ENCODE measurements at places on chromosomes 6 and 20.

DNA sequence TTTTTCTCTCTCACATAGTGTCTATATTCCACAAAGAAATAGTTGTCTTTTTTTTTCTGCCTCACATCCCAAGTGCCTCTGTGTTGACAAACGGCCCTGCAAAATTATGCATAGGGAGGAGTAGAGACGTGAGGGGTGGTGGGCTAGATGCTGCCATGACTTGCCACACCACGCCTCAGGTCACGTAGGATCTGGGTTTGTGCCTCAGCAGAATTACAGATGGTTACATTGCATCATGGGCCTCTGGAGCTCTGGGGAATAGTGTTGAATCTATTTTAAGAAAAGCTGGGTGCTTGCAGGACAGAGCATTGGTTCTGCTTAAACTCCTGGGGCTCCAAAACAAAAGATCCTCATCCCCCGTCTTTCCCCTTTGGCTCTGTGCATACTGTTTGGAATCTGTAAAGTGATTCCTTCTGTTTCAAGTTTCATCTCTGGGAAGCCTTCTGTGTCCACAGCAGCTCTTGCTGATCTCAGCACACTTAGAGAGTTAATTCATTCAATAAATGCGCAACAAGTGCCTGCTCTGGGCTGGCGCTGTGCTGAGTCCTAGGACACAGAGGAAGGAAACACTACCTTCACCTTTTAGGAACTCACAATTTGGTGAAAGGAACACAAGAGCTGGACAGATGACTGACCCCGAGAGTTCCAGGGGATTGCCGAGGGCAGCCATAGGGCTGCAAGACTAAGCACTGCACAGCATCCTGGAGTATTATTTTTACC lies 2.4 kb downstream of the FANCE start:
- DNase-seq = no peak

GRCh38 chr6:22807818-22808217 lies 238.5 kb downstream of the HDGFL1 start:
- no peak for DNase-seq

GRCh38 chr20:37231947-37232630 lies 29.5 kb downstream of the GHRH start:
- DNase-seq = no peak

DNA sequence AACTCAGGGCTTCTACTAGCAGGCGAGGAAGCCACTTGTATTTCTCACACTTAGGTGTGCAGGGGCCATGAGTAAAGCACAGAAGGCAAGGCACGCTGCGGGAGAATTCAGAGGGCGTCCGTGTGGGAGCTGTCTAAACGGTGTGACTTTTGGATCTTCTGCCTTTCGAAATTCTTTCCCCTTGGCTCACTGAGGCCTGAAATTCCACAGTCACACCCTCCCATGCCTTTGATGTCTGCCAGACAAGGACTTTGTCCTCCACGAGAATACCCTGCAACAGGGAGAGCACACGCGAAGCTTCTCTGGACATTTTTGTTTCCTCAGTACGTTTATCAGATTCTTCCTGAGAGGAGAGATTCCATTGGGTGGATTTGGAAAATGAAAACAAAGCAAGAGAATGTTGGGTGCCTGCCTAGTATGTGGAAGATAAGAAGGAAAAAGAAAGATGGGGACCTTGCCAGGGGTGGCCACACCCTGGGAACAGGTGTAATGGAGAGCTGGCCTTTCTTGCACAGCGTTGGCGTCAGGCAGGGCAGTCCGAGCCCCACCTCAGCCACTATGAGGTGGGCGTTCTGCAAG lies 235.7 kb downstream of the MYLK4 start:
- DNase-seq = no peak

GRCh38 chr6:67639161-67639560 lies 995.9 kb upstream of the ADGRB3 start:
- no peak for DNase-seq

GRCh38 chr20:58145506-58146080 lies 82.9 kb downstream of the ANKRD60 start:
- no peak for DNase-seq

GRCh38 chr6:103862297-103862696 lies 997.4 kb downstream of the HACE1 start:
- DNase-seq = no peak

- peak; percentile 71 for DNase-seq
Observed at GRCh38 chr6:130674604-130675003, 152.6 kb upstream of the SMLR1 start.

- DNase-seq = no peak
Observed at GRCh38 chr6:26380256-26380655, 2.7 kb upstream of the BTN2A2 start.

DNA sequence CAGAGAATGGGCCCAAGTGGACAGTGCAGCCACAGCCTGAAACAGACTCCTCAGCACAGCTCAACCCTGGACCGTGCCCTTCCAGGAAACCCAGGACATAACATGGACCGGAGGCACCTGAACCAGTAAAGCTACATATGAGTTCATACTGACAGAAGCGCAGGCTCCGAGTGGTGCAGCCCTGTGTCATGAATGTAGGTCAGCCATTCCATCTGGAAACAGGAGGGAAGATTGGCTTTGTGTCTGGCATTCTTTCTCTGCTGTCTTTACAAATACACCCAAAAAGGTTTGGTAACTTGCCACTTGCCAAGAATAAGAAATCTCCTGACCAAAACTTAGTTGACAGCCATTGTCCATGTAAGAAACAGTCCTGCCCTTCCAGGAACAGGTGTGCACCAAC lies 366.6 kb downstream of the RNGTT start:
- DNase-seq = no peak

GRCh38 chr20:31705598-31706597 lies 16.8 kb downstream of the BCL2L1 start:
- DNase-seq = no peak

DNA sequence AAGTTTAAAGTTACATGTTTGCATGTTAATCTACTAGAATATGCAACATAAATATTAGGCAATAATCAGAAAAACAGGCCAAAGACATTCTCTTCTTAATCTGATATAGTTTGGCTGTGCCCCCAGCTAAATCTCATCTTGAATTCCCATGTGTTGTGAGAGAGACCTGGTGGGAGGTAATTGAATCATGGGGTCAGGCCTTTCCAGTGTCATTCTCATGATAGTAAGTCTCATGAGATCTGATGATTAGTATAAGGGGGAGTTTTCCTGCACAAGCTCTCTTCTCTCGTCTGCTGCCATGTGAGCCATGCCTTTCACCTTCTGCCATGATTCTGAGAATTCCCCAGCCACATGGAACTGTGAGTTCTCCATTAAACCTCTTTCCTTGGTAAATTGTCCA lies 1241.7 kb upstream of the ADGRB3 start:
- no peak for DNase-seq

DNA sequence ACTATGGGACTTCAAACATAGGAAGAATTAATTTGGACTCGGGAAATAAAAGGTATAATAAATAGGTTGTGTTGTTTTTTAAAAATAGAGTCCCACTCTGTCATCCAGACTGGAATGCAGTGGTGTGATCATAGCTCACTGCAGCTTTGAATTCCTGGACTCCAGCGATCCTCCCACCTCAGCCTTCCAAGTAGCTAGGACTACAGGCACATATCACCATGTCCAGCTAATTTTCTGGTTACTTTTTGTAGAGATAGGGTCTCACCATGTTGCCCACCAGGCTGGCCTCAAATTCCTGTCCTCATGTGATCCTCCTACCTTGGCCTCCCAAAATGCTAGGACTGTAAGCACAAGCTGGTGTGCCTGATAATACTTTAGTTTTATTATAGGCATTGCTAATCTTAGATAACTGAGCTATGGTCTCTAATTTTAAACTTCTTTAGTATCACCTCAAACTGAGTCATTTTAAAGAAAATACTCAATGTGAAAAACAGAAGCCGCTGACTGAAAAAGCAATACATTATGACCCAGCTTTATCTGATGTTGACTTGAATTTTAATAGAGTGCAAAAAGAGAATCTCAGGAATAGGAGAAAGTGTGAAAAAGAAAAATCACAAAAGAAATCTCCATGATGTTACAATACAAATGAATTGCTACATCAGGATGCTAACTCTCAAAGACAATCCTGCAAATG lies 251.0 kb downstream of the RNGTT start:
- DNase-seq = no peak

DNA sequence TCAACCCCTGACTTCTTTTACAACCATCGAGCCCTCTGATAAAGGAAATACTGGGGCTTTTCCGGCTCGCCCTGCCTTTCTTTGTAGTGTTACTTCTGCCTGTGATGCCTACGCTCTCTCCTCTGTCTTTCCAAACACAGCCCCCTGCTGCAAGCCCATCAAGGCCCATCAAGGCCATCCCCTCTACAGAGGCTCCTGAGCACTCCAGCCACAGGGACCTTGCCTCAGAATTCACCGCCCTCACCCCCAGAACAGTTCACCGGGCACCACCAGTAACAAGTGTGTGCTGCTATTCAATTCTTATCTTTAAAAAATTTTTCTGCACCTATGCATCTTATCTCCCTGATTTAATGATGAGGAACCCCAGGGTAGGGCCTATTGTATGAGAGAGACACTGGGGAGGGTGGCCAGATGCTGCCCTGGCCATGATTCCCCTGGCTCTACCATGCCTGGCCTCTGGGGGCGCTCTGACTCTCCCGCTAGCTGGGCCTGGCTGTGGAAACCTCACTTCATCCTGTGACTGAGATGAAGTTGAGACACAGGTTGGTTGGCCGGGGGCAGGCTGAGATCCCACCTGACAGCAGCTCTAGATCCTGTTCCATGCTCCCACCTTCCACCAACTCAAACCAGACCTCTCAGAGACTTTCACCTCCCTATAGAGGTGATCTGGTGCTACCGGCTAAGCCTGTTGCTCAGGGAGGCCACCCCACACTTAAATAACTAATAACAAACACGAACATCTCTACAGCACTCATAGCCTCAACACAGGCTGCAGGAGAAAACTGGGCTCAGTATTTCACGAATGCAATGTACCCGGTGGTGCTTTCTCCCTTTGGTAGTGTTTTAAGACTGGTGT lies 19.2 kb upstream of the GLP1R start:
- peak; percentile 14 for DNase-seq

GRCh38 chr6:35879151-35879550 lies 41.7 kb downstream of the SRPK1 start:
- DNase-seq = no peak

DNA sequence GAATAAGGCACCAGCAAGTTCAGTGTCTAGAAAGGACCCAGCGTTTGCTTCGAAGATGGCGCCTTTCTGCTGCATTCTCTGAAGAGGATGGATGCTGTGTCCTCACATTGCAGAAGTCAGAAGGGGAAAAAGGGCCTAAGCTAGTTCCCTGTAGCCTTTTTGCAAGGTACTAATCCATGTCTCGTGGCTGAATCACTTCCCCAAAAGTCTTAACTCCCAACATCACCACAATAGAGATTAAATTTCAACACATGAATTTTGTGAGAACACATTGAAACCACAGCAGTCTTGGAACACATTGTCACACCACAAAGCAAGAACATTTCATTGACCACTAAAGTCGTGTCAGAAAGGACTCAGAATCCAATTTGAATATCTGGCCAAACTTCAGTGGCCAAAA lies 42.1 kb downstream of the KLHL31 start:
- DNase-seq = no peak

DNA sequence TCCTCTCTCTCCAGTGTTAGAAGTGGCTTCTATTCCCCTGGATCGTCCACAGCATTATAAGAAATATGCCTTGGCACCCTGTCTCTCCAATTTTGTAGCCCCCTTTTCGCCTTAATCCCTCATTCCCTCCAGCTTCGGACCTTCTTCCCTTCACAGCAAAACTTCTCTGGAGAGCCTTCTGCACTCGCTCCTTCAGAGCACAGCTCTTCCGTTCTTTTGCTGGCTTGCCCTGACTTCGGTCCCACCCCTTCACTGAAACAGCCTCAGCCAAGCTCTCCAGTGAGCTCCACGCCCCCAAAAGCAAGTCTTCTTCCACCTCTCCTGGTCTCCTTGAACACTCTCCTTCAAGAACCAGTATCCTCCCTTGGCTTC lies 134.7 kb upstream of the RNF24 start:
- no peak for DNase-seq

GRCh38 chr6:159067334-159067733 lies 22.5 kb upstream of the TAGAP start:
- no peak for DNase-seq

DNA sequence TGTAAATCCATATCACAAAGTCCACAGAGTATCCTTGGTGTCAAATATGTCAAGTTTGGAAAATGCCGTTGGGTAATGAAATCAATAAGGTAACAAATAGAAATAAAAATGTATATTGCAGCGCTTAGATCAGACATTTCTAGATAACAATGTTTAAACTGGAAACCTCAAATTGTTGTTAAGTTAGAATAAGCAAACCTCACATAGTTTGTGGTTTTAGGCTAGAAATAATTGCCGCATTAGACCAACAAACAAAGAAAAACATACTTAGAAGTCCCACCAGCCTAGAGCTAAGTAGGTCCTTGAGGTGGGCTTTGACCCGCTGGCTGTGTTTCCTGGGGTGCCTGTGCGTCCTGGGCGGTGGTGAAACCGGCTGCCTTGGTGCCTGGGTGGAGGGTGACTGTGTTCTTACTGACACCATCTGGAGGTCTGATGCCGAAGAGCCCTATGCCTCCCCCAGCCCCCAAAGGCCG lies 71.4 kb downstream of the DACT2 start:
- no peak for DNase-seq

- DNase-seq = no peak
Observed at GRCh38 chr20:57053793-57054552, 212.5 kb downstream of the BMP7 start.

DNA sequence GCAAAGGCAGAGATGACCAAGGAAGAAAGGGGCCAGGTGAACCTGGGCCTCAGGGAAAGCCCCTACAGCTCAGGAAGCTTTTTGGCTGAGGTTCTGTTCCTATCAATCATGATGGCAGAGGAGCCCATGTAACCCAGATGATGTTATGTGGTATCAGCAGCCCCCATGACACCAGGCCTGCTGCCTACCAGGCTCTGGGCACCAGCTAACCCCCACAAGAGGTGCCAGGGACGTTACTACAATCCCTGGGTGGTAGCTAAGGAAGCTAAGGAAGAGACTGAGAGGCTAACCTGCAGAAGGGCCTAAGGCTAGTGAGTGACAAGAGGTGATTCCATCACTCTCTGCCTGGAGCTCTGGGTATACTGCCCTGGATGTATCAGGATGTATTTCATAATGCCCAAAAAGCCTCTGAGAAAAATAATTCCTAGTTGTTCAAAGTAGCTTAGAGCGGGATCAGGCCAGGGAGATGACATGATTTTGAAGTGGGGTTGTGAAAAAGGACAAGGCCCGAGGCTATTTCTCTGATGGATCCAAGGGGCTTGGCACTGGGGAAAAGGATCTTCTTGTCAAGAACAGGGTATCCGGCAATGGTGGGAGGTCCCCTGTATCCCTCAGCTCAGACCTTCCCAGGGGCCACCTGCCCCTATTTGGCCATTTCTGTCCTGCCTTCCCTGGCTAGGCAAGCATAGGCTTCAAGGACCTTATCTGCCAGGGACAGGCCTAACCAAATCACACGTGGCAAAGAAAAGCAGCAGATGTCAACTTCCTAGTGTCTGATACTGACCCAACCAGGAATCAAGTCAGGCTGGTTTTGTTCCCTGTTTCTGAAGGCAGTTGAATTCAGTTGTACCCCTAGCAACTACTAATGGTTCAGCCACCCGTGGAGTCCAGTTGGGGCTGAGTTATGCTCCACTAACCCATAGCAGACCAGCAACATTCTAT lies 41.3 kb downstream of the PANK2 start:
- no peak for DNase-seq
